ENCODE measurements at places on chromosomes 3 and 15. TPM values are rescaled to one million over a fixed set of nuclear protein-coding genes. Genes with fewer than 3 reads are reported as not detected.

Gene TRIM42
- total RNA-seq = not detected

Gene FILIP1L
- total RNA-seq = 49.3 TPM

Gene OR5K2
- not detected for total RNA-seq

Gene PRR20G
- not detected for total RNA-seq

Gene AHSG
- not detected for total RNA-seq

Gene SST
- not detected for total RNA-seq

Gene C15orf62
- not detected for total RNA-seq

Gene TRPM7
- 53.6 TPM for total RNA-seq

Gene GOLGA6B
- total RNA-seq = not detected

Gene KLHL25
- total RNA-seq = 3.9 TPM
